Motor neuron (in vitro differentiated cells): ENCODE measurements at places on chromosomes 5 and 9.

DNA sequence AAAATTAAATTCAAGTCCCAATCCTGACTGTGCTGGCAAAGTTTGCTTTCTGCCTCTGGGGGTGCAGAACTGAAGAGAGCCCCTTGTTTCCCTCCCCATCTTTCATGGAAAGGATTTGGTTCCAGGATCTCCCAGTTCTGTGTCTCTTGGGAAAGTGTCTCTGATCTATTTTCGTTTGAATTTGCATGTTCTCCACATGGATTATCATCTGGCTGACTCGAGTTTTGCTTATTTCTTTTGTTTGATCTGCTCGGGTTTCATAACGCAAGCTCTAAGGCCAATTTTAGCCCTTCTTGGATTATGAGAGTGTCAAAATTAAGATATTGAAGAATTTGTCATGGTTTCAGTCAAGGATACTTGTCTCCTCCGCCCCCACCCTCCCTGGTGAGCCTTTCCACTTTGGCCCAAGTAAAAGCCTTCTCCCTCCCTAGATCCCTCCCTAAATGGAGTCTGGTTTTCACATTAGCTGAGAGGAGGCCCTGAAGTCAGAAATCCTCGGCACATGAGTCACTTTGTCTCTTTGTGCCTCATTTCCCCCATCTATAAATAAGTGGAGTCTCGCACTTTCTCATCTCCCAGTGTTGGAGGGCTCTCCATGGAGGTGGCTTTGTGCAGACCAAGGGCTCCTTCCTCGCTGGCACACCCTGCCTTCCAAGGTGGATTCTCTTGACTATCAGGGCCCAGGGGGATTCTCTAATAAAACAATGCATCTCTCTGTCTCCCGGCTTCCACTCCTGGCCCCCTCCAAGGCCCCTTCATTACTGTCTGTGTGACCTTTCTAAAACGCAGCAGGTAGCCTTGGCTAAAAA, 17.3 kb downstream of the ADRB2 start:
- no peak for ATAC-seq

DNA sequence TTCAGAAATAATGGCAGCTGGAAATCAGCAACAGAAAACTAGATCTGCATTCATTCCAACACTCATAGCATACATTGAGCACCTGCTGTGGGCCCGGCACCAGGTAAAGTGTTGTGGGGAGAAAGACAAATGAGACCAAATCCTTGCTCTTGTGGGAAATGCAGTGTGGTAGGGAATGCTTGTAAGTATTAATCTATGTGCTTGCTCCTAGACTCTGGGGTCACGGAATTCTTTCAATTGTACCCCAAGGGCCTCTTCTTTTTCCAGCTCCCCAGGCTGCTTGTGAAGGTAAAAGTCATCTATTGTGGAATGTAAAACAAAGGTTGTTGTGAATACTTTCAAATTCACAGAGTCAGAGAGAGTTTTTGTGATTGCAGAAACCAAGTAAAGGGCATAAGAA, 501.9 kb downstream of the CDK5RAP2 start:
- ATAC-seq: no peak

- ATAC-seq: no peak
These were observed 98.1 kb downstream of the PAX5 start for GRCh38 chr9:36935768-36936497.

DNA sequence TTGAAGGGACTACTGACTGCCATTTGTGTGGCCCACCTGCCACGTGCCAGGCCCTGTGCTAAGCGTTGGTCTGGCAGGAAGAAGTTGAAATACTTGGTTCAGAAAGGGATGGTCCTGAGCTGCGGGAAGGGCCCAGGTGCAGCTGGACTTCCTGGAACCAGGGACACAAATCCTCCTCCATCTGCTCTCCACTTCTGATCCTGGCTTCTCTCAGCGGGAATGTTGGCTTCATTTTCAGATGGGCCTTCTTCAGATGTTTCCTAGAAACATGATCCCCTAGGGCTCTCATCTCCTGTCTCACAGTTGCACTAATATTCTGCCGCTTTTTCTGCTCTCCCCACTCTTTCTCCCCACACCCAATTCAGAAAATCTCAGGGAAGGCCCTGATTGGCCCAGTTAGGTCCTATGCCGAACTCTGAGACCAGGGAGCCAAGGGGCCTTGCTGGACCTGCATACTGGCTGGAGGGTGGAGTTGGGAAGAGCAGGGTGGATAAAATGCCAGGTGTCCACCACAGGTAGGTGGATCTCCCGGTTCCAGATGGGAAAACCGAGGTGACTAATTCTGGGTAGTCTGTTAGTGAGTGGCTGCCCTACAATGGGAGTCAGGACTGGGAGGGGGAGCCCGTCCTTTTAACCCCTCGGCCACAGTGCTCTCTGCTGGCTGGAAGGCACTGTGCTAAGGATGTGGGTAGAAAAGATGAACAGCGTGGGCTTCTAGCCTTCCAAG, 19.4 kb downstream of the PSAT1 start:
- no peak for ATAC-seq

DNA sequence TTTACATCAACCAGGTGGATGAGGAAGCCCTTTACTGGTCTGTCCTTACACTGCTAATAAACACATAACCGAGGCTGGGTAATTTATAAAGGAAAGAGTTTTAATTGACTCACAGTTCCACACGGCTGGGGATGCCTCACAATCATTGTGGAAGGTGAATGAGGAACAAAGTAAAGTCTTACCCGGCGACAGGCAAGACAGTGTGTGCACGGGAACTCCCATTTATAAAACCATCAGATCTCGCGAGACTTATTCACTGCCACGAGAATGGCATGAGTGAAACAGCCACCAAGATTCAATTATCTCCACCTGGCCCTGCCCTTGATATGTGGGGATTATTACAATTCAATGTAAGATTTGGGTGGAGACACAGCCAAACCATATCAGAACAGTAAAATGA, 67.3 kb upstream of the GRAMD2B start:
- ATAC-seq: no peak

GRCh38 chr9:109640580-109641371, 139.2 kb upstream of the PALM2AKAP2 start:
- peak; percentile 96 for ATAC-seq
